ENCODE measurements at places on chromosomes 11 and 22. TPM values are rescaled to one million over a fixed set of nuclear protein-coding genes. Genes with fewer than 3 reads are reported as not detected.

DNA sequence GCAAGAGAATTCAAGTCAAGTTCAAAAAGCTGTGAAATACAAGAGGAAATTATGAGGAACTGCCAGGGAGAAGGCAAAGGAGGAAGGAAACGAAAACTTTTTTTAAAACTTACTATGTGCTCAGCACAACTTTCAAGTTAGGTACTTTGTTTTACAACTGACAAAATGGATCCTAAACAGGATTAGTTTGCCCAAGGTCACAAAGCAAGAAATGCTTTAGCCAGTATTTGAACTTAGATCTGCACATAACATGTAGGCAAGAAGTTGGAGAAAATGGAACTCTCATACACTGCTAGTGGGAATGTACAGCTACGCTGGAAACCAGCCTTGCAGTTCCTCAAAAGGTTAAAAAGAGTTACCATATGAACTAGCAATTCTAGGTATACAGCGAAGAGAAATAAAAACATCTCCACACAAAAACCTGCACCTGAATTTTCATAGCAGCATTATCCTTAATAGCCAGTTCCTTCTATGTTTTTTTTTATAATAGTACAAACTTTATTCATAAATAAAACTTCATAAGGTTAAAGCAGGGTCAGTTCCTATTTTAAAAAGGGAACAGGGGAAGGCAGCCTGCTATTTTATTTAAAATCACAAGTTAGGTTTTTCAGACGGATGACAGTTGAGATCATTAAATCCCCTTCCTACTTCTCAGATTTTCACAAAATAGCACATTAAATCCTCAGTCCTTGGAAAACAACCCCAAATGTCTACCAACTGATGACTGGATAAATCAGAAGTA lies 19.2 kb downstream of the DDX6 start:
- DNase-seq, result no peak

- no peak for DNase-seq
Measured at GRCh38 chr11:36874291-36874690, 276.3 kb upstream of the RAG2 start.

Gene RASL10A
- 0.33 TPM for total RNA-seq

GRCh38 chr22:35354068-35354467 lies 26.8 kb upstream of the HMOX1 start:
- no peak for DNase-seq

DNA sequence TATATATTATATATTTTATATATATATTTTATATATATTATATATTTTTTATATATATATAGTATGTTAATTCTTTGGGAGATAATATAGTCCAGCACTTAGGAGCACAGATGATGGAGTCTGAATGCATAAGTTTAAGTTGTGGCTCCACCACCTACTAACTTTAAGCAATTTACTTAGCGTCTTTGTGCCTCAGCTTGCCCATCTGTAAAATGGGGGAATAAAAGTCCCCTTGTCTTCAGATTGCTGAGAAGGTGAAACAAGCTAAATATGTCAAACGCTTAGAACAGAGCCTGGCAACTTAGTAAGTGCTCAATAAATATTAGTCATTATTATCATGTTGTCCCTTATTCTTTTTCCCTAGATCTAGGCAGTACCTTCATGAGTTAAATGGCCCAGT lies 27.5 kb downstream of the DSCAML1 start:
- no peak for DNase-seq

DNA sequence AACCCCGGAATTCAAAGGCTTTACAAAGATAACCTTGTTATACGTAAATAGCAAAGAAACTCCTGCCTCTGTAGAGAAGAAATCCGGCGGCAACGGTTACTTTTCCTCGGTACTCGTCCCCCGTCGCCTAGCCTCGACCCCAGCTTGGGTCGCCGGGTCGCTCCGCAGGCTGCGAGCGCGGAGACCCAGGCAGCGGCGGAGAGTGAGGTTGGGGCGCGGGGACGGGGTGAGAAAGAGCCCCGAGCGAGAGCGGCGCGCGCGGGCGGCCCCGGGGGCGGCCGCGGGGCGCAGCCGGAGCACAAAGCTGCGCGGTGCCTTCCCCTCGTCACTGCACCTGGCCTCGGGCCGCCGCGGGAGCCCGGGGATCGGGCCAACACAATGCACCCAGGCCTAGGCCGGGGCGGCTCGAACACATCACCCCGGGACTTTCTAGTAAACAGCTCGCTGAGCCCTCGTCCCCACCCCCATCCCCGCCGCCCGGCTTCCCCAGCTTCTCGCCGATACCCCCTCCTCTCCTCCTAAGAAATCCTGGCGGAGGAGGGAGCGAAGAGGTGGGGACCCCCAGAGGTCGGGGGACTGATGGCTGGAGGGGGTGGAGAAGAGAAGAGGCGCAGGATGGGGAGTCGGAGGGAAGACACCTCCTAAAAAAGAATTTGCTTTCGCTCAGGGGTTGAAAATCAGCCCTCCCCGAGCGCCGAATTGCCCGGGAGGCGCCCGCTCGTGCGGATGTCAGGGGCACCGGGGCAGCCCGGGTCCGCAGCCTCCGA lies 845 bp downstream of the MPPED2 start:
- DNase-seq, result no peak

GRCh38 chr22:20146777-20147176 lies 4.1 kb downstream of the CCDC188 start:
- DNase-seq, result no peak

GRCh38 chr22:44260216-44261035 lies 52.3 kb downstream of the SHISAL1 start:
- no peak for DNase-seq
